Retina (tissue), 1 donor: ENCODE measurements at places on chromosomes 6 and 20.

- no peak for DNase-seq
Observed at GRCh38 chr6:39490108-39490507, 167.6 kb upstream of the KCNK16 start.

DNA sequence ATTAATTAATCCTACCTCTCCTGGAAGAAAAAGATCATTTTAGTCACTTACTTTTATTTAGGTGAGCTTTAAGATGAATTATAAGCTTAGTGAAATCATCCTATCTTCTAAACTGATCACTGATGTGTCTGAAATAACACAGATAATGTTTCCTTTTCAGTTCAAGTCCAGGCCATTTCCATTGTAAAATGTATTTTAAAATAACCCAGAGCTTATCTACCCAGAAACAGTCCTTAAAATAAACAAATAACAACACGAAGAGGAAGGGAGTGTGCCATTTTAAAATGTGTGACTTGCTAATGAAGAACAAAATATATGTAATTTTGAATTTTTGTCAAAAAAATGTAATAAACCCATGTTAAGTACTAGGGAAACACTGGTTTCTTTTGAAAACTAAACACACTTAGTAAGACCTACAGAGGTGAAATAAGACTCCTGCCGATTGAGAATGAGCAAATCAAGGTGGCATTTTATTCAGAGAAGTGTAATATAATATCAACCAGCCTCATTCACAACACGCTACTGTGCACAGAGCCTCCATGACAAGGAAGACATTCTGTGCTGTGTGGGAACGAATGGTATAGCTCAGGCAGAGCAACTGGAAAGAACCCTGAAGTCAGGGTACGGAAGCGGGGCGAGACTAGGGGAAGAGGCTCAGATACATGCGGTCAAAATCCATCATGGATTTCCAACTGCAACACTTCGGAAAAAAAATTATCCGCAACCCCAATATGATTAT lies 7.7 kb downstream of the LRP11 start:
- no peak for DNase-seq

GRCh38 chr20:1810926-1811620 lies 84.1 kb upstream of the SIRPA start:
- no peak for DNase-seq

- no peak for DNase-seq
Observed at GRCh38 chr6:133546098-133546497, 304.9 kb downstream of the EYA4 start.

DNA sequence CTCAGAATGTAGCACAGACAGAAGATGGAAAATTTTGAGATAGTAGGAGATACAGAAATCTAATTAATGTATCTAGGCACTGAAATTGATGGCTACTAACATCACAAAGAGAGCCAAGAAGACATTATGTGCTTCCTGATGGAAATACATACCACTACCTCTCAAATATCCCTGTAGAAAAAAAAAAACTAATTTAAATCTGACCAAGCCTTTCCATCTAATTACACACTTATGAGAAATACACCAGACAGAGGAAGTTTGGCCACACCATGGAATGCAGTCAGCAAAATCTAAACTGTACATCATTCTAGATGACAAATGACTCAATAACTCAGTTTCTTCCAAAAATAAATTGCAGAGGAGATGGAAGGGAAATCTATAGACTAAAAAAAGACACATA lies 18.9 kb downstream of the VPS52 start:
- DNase-seq: no peak

DNA sequence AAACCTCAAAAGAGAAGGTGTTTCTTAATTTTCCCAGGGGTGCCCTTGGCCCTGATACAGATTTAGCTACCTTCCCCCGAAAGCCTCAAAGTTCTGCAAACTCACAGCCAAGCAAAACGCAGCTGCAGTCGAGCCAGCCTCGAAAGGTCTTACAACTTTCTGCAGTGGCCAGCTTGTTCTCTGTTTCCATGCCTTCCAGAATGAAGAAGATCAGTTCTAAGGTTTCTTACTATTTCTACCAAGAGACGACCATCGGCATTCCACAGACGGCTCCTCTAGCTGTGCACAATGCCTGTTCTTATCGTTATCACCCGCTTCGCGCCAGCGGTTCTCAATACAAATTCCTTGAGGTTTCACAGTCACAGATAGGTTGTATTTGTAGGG lies 28.5 kb upstream of the CCR6 start:
- no peak for DNase-seq

- no peak for DNase-seq
Observed at GRCh38 chr6:88823998-88824397, 139.4 kb downstream of the RNGTT start.

- DNase-seq: peak; percentile 27
Observed at GRCh38 chr20:63497138-63497945, 1.5 kb downstream of the EEF1A2 start.

DNA sequence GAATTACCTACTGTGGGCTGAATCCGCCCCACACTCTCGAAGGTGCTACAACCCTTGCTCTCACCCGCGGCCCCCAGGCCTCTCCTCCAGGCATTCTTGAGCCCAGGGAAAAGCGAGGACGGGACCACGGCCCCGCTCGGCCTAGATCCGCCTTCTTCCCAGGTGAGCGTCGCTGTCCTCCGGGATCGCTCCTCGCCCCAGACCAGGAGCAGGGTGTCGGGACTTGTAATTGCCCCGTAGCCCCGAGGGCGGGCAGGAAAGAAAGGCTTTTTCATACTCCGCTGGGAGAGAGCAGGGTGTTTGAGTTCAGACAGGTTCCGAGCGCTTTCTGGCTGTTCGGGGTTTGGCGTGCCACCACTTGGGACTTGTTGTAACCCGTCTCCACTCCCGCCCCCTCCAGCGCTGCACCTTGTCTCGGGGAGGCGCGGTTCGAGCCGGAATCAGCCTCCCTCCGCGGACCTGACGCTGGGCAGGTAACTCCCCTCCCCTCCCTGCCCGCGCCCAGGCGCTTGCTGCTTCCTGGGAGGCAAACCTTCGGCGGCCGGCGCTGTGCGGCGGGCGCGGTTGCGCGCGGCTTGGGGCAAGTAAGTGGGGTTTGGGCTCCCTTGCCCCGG lies at the start of gene FAM83B:
TSS of gene FAM83B (plus strand) at position 529 of the 614 bp plus-strand sequence. CDS start 23,476 bp downstream, outside the sequence.
- DNase-seq: peak; percentile 66

GRCh38 chr6:26198722-26199056 lies 111.5 kb downstream of the HFE start:
- DNase-seq: no peak

GRCh38 chr6:168122011-168122410 lies 43.0 kb upstream of the FRMD1 start:
- DNase-seq: no peak

DNA sequence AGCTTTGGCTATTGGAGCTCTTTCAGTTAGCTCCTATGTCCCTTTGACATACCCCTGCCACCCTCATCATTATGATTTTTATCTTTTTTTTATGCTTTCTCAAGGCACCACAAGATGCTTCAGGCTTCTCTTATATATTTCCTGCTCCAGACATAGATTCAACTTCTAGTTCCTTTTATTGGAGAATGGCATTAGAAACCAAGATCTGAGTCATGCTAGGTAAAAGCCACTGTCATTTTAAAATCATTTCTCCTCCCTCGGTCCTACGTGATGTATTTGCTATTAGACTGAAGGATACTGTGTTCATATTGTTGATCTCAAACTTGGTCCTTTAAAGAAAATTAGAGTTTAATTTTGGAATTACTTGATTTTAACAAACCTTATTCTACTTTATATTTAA lies 8.3 kb downstream of the TENT5A start:
- DNase-seq: no peak

DNA sequence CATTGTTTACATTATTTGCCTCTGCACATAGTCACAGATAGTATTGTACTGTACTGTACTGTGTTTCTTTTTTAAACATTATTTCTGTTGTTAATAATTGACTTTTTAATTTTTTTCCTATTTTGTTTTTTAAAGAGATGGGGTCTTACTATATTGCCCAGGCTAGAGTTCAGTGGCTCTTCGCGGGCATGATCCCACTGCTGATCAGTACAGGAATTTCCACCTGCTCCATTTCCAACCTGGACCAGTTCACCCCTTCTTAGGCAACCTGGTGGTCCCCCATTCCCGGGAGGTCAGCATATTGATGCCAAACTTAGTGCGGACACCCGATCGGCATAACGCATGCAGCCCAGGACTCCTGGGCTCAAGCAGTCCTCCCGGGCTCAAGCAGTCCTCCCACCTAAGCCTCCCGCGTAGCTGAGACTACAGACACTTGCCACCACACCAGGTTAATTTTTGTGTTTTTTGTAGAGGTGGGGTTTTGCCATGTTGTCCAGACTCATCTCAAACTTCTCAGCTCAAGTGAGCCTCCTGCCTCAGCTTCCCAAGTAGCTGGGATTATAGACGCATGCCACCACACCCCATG lies 47.5 kb downstream of the PTPN1 start:
- no peak for DNase-seq

GRCh38 chr6:155155787-155156447 lies 107.9 kb upstream of the CLDN20 start:
- DNase-seq: no peak

DNA sequence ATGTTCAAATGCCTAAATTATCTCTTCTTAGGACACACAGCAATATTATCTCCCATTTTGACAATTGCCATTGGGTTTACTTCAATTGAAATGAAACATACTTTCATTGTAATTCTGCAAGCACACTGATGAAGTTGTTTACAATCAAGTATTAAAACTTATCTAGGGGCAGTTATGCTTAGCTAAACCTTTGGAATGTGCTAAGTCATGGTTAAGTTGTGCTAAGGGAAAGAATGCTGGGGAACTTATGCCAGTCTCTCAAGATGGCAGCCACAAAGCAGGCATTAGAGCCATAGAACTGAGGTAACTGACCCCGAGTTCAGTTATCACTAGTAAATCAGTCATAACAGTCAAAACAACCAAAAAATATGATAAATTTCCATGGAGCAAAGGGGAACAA lies 59.1 kb upstream of the NT5E start:
- no peak for DNase-seq

GRCh38 chr20:57698116-57698866 lies 11.5 kb downstream of the PMEPA1 start:
- no peak for DNase-seq

DNA sequence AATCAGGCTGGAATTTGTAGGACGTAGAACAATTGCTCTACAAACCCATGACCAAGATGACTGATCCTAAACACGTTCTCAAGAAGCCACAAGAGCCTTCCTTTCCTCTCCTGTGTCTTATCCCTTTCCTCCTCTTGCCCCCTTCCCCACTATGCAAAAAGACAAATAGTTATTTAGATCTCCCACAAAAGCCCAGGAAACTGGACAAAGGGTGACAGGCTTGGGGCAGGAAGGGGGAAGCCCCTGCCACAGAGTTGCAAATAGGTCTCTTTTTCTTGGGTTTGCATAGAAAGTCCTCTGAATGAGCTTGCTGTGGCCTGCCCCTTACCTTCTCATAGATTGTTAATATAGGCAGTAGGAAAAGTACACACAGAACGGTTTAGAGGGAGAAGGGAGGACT lies 377.1 kb upstream of the BTBD3 start:
- DNase-seq: no peak

GRCh38 chr6:87053312-87053711 lies 41.6 kb downstream of the CGA start:
- DNase-seq: no peak

DNA sequence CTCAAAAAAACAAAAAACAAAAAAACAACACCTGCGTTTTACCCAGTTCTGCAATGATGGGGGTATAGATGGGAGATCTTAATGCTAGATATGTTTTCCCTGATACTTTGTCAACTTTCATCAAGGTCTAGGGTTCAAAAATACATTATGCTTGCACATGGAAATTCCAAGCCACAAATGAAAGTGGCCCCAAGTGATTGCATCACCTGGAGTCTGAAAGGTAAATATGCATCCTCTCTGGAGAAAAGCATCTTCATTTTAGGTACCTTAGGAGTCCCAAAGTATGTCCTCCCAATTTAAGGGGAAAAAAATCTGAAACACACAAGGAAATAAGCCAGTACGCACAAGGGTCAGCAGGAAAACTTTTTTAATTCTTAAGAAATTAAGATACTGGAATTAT lies 12.6 kb upstream of the ZC3H12D start:
- DNase-seq: no peak

GRCh38 chr6:112214739-112215269 lies 39.6 kb downstream of the LAMA4 start:
- no peak for DNase-seq

DNA sequence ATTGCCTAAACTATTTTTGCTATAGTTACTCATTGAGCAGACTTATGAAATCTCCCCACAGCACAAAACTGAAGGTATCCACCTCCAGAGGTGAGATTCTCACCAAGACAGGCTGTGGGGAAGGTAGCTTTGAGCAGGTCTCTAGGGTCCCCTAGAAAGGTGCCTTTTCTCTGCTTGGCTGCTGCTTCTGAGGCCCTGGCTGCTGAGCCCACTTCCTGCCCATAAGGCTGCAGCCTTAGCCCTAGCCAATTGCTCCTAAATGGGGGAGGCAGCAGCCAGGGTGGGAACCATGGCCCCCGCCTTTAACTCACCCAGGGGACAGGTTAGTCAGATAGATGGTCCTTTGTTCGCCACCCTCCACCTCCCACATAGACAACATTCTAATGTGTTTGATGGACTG lies 3.6 kb downstream of the NT5E start:
- no peak for DNase-seq

DNA sequence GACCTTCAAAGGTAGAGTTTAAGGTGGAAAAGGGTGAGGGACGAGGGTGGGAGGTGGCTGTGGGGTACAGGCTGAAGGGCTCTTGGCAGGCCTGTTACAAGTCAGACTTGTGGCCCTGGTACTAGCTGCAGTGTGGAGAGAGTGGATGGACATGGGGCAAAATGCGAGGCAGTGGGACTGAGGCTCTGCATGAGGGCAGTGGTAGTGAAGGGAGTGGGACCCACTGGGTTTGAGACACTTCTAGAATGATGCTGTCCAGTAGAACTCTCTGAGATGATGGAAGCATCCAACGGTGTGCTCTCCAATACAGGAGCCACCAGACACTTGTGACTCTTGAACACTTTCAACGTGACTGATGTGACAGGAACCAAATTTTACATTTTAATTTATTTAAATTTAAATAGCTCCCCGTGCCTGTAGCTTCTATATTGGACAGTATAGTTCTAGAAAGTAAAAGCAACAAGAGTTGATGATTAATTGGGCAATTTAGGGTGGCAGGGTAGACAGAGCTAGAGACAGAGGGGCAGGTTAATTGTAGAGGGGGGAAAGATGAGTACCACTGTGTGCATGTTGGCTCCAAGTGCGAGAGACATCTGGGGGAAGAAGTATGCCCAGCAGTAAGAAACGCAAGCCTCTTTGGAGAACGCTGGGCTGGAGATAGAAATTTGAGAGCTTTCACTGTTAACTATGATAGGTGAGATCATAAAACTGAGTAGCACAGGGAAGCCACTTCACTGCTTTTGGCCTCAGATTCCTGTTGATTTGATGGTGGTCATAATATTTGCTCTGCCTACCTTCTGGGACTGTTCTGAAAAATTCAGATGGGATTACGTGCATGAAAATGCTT lies 77.5 kb downstream of the TXNDC5 start:
- no peak for DNase-seq

DNA sequence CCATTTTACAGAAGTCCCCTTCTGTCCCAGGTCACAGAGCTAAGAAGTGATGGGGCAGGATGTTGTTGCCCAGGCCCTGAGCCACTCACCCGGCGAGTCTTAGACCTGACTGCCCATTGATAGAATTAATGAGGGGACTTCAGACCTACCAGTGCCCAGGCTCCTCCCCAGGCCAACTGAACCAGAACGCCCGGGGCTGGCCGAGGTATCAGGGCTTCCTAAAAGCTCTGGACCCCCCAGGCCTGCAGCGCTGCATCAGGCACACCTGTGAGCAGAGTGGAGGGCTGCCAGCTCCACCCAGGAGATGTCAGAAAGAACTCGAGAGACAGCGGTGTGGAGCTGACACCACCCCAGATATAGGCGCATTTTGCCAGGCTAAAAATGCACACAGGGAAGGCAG lies 3.5 kb downstream of the GPR31 start:
- DNase-seq: no peak

GRCh38 chr20:8055096-8055495 lies 35.5 kb upstream of the TMX4 start:
- no peak for DNase-seq
